ENCODE measurements at places on chromosomes 2 and 18.

- no peak for DNase-seq
These were observed 231.7 kb downstream of the GBX2 start for GRCh38 chr2:235936493-235936892.

DNA sequence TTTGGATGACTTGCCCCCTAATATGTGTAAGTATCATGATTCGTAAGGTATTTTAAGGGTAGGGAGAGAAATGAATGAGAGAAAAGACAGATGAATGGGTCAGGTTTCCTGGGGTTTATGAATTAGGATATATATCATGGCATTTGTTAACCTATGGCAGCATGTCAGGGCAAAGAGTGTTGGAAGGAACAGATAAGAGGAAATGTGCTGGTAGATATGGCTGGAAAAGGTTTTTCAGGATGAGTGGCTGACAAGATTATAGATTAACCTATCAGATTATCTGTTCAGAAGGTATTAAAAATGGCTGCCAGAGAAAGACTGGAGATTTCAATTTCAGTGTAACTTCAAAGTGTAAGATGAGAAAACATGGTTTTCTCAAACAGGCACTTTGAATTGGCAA, 67.8 kb downstream of the SRBD1 start:
- no peak for DNase-seq

DNA sequence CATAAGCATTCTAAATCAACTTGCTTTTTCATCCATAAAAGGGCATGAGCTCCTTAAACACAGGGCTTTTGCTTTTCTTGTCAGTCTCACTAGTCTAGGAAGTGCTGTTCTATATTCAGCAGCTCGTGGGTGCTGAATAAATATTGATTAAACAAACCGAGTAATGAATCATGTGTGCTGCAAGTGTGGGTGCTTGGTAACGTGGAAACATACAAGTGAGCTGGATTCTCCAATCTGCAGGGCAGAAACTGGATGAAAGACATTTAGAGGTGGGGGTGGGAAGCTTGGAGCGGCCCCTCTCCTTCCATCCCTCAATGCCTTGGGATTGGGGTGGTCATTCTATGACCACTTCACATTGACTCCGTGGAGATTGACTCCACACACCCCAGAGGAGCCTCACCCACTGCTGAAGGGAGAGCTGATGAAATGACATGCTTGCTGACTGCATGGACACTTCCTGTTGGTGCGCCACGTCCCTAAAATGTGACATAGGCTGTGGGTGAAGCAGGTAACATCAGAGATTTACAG, 114.6 kb downstream of the DOCK10 start:
- no peak for DNase-seq

DNA sequence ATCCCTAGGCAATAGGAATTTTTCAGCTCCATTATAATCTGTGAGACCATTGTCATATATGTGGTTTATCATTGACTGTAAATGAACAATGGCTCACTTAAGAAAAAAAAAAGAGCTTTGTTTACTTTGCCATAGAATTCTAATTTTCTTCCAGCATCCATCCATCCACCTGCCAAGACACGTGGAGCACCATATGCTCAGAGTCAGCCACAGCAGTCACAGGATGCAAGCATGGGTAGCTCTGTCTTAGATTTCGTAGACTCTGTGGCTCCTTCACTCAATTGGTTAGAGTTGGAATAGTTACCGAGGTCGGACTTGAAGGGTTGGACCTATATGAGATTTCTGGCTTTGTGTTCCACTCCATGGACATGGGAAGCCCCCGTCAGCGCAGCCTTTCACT, 75.6 kb downstream of the COA5 start:
- DNase-seq, result no peak

GRCh38 chr18:905307-905947, 756 bp downstream of the ADCYAP1 start:
- DNase-seq, result peak; percentile 38

All from SK-N-SH (cell line).